ENCODE measurements at places on chromosomes 1 and 21.

DNA sequence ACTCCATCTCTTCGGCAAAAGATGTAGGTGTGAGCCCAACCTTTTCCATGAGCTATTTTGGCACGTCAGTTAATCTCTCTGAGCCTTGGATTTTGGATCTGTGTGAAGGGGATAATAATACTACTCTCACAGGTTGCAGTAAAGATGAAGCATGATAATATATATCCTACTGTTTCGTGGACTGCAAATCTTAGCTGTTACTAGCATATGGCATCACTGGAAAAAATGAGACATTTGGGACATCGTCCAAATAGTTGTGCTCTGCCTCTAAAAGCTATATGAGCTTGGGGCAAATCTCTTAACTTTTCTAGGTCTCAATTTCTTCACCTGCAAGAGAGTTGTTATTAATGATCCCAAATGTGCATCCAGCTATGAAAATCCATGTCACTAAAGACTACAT is 147.4 kb upstream of the ZRANB2 start:
- DNase-seq = no peak

DNA sequence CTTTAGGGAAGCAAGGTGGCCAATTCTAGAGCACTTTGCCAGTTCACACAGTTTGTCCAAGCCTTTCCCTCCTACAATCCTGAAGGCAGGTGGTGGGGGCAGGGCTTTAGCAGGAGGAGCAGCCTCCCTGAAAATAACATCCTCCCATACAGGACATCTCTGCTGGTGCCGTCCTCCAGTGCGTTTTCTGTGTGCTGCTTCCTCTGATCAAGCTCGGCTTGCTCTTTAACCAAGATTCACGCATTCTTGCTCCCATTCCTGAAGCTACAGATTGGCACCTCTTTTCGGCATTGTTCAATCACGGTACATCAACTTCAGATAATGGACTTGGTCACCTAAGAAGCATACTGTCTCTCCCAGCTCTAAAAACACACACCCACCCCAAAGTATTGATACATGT is 7.5 kb upstream of the DPT start:
- DNase-seq = no peak

- no peak for DNase-seq
These were observed 50.8 kb upstream of the ACTRT2 start for GRCh38 chr1:2970311-2971071.

DNA sequence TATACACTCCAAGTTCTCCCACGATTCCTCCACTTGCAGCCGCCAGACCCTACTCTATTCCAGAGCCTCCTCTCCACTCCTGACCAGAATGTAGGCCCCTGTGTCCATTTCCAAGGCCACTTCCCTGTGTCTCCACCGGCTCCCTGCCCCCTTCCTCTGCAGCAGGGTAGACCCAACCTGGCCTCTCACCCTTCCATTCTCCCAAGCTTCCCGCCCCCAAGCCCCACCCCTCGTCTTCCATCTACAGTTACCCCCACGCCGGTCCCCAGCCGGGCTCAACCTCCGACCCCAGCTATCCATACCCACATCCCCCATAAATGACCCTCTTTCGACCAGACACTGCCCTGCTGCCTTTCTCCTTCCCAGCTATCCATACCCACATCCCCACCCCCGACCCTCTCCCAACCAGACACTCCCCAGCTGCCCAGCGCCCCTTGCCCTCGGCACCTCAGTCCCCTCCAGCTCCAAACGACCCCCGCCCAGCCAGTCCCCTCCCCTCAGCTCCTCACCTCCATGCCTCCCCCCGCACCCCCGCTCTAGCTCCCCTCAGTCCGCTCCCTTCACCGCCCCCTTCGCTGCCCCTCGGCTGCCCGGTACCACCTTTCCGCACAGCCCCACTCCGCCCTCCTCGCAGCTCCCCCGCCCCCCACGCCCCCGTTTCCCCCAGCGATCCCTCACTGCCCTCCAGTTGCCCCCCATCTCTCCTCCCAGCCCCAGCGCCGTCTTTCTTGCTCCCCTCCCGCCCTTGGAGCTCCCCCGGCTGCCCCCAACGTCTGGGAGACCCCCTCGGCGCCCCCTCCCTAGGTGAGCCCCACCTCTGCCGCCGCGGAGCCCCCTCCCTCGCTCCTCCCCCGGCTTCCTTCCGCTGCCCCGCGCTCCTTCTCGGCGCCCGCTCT is 670 bp downstream of the RAB3B start:
- DNase-seq = no peak

GRCh38 chr1:245129319-245130240 is 25.2 kb upstream of the KIF26B start:
- DNase-seq = no peak

DNA sequence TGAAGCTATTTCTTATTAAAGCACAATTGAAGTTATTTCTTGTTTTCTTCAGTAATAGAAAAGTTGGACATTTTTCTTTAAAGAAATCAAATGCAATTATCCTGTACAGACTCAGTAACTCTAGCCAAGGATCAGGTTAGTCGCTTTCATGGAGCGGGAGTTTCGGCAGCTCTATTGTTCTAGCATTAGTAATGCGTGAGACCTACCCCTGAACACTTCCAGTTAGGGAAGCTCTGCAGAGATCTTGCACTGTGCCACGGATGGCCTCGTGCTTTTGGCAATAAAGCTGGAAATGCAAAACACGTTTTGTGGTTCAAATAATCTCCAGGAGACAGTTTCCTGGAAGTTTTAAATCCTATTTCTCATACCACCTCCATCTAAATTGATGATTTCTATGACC is 488.4 kb downstream of the SETD4 start:
- DNase-seq = no peak

DNA sequence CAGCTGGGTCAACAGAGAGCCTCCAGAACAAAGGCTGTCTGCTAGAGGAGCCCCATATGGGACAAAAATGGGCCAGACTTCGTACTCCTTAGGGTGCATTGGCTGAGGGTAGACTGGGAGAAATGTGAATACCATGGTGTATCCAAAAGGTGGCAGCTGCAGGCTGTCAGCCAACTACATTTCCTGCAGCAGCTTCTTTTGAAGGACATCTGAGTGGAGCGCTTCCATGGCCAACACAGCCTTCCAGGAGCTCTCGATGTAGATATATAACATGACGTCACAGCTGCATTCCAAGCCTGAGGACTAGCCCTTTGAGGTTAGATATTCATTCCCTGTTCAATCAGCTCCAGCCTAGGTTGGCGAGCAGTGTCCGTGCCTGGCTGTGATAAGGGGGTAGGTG is 107.7 kb downstream of the MAB21L3 start:
- no peak for DNase-seq

GRCh38 chr1:54219688-54220003 is 19.7 kb downstream of the MRPL37 start:
- DNase-seq = no peak

DNA sequence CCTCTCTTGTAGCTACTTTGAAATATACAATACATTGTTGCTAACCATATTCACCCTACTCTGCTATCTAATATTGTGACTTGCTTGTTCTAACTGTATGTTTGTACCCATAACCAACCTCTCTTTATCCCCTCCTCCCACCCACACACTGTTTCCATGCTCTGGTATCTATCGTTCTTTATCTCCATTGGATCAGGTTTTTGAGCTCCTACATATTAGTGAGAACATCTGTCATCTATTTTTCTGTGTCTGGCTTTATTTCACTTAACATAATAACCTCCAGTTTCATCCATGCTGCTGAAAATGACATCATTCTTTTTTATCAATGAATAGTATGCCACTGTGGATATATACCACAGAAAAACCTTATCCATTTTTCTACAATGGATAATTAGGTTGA is 1230.1 kb downstream of the PLA2G4A start:
- no peak for DNase-seq

GRCh38 chr1:22412932-22413727 is 38.5 kb upstream of the ZBTB40 start:
- no peak for DNase-seq

DNA sequence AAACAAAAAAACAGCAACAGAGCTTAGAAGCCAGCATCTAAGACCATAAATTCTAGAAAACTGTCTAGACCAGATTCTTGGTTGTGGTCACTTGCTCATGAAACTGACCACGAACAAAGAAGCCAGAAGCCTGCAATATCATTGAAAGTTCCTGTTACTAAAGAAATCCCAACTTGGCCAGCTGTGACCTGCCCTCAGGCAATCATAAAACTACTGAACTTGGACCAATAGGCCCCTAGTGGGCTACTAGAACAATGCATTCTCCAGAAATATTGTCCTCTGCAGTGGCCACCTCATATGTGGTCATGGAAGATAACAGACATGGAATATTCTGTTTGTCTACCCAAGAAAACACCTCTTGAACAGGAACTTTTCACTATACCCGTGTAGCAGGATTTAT is 87.7 kb downstream of the SPATA17 start:
- DNase-seq = no peak

GRCh38 chr1:203081465-203082230 is 4.2 kb downstream of the MYOG start:
- DNase-seq = no peak

- peak; percentile 2 for DNase-seq
These were observed 123.9 kb downstream of the LHX4 start for GRCh38 chr1:180353945-180354344.

GRCh38 chr1:160747717-160748116 is 8.7 kb downstream of the SLAMF7 start:
- DNase-seq = no peak

All from retinal pigment epithelial cell (primary cell).